ENCODE measurements at places on chromosomes 3 and 15.

DNA sequence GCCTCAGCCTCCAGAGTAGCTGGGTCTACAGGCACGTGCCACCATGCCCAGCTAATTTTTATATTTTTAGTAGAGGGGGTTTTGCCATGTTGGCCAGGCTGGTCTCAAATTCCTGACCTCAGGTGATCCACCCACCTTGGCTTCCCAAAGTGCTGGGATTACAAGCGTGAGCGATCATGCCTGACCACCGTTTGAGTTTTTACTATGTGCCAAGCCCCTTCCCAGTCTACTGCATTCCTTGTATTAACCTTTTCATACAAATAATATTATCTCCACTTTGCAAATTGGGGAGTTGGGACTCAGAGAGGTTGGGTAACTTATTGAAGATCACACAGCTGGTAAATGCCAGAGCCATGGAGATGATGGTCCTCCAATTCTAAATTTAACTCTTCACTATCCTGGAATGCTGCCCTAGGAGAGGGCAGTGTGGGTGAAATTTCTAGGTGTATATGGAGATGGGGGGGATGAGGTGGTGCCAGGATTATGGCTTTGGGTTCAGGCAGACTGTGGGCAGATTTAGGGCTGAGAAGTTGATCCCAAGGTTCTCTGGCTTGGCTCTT lies 1.0 kb upstream of the PXK start:
- DNase-seq, result no peak

DNA sequence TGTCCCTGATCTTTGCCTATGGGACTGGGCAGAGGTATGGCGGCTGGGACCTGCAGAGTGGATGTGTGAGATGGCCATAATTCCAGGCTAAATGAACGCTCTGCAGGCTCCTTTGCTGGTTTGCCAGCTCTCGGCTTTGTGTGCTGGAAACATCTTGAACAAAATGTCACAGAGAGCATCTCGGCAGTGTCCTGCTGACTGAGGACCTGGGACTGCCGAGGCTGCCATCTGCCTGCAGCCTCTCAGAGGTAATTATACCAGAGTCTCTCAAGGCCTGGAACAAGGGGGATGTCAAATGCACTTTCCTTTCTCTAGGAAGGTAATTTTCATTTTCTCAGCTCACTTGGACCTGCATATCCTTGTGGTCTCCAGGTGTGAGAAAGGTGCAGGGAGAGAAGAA lies 354.2 kb downstream of the PDCD6IP start:
- no peak for DNase-seq

- no peak for DNase-seq
Measured at GRCh38 chr3:123809597-123809996, 74.5 kb downstream of the MYLK start.

DNA sequence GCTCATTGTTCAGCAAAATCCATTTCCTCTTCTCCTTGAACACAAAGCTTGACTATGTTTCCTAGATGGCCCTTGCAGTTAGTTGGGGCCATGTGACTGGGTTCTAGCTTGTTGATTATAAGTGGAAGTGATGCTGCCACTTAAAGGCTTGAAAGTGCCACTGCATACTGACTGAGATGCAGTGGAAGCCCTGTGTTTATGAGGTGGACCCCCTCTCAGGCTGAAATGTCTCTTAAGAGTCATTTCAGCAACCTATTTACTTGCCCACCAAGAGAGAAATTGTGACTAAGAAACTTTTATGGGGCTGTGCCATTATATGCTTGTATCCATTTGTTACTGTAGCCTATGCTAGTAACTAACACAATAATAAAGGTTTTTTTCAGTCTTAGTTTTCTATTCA lies 8.4 kb upstream of the ANP32A start:
- no peak for DNase-seq

GRCh38 chr15:58694641-58695398 lies 54.7 kb downstream of the ADAM10 start:
- no peak for DNase-seq

- DNase-seq, result no peak
Measured at GRCh38 chr3:99866261-99866761, 48.6 kb downstream of the CMSS1 start.

DNA sequence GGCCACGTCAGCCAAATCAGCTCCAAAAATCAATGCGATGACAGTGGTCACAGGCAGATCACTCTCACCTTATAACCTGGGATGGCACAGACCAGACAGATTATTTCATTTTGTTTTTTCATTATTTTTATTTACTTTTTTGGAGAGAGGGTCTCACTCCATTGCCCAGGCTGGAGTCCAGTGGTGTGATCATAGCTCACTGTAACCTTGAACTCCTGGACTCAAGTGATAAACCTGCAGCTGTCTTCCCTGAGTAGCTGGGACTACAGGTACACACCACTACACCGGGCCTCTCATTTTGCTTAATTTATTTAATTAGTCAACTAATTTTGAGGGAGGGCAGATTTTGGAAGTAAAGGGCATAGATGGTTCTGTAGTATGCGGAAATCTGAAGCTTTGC lies 51.2 kb upstream of the ICE2 start:
- DNase-seq, result no peak

- DNase-seq, result no peak
Measured at GRCh38 chr3:46835054-46835453, 28.2 kb downstream of the MYL3 start.

GRCh38 chr15:56988219-56988618 lies 69.8 kb downstream of the TCF12 start:
- DNase-seq, result no peak

All from stimulated activated CD4-positive, alpha-beta T cell treated with anti-CD3 and anti-CD28 coated beads, TNF-alpha, amount 100 ng/mL, for 4 hours (primary cell).